ENCODE measurements at places on chromosomes 2 and 18.

DNA sequence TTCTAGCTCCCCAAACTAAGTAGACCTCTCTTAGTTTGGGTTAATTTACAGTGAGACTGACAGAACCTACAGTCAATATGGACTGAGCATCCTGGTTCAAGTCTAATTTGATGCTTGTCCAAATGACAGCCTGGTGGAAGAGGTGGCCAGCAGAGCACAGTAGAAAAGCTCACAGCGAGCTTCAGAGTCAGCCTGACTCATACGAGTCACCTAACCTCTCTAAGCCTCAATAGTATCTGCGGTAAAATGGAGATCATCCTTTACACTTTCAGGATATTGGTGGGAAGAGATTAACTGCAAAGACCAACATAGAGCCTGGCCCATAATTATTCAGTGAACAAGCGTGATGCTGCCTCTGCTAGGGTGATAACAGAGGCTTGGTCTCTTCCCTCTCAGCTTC is 54.5 kb downstream of the DOCK10 start:
- no peak for DNase-seq

DNA sequence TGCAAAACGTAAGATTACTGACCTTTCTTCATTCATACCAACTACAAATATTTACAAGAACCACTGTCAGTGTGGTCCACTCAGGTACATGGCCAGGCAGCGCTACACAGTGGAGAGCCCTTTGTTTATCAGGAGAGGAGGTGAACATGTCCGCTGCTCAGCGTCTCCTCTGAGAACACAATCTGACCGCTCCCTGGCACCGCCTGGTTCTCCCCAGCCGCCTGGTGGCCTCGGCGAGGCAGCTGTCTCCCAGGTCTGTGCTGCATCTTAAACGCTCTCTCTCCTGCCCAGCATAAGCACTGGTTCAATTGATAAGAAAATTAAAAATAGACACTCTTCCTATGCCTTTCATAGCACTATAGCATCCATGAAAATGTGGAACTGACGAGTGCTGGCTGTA is 146.8 kb upstream of the PXDN start:
- DNase-seq: no peak

DNA sequence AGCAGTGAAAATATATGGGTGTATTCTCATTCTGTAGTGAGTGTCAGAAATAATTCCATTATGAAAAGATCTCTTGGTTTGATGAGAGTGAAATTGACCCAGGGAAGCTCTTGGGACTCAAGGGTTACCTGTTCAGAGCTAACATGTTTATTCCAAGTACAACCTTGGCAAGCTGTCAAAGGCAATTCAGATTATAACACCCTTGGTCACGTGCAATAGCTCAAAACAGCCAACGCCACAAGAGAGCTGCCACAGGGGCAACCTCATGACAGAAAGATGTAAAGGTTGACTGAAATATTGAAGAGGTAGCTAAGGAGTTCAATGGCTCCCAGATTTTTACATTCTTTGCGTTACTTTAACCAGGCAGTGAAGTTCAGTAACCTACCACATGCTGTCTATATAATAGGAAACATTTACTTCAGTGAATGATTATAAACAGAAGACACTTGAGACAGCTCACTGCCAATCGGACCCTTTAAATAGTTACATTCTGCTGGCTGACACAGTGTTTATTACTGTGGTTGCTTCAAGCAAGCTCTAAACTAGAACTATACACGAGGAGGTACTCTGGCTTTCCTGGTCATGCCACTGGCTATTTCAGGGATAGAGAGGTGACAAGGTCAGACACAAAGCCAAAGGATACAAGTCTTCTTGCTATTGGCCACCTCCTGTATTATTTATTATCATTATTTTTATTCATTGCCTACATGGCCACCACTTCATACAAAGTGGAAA is 187.3 kb downstream of the PID1 start:
- no peak for DNase-seq

DNA sequence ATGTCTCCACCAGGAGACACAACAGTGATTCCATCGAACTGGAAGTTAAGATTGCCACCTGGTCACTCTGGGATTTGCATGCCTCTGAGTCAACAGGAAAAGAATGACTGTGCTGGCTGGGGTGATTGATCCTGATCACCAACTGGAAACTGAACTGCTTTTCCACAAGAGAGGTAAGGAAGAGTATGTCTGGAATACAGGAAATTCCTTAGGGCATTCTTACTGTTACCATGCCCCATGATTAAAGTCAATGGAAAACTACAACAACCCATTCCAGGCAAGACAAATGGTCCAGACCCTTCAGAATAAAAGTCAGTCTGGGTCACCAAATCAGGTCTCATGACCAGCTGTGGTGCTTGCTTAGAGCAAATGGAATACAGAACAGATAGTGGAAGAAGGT is 12.0 kb upstream of the DDX1 start:
- DNase-seq: no peak

GRCh38 chr2:118510807-118511206 is 336.6 kb downstream of the EN1 start:
- no peak for DNase-seq

GRCh38 chr2:64137996-64138395 is 6.2 kb downstream of the PELI1 start:
- DNase-seq: no peak

DNA sequence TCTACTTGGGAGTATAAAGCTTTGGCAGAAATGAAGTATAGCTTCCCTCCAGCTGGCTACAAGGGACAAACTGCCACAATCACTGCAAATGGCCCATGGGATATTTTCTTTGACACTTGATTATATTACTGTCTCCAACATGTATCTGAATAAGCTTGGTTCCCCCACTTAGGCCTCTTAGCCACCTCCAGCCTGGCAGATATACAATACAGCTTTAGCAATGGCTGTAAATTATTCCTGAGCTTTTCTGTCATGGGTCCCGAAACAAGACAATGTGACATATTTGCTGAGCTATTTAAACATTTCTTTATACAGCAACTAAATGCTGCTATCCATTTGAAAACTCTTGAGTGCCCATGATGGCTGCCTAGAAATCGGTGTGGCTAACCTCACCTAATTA is 406.2 kb downstream of the SUCLG1 start:
- DNase-seq: no peak

- DNase-seq: no peak
Measured at GRCh38 chr2:68911246-68911645, 40.0 kb upstream of the BMP10 start.

GRCh38 chr2:157839162-157839801 is 36.8 kb downstream of the ACVR1 start:
- peak; percentile 78 for DNase-seq

DNA sequence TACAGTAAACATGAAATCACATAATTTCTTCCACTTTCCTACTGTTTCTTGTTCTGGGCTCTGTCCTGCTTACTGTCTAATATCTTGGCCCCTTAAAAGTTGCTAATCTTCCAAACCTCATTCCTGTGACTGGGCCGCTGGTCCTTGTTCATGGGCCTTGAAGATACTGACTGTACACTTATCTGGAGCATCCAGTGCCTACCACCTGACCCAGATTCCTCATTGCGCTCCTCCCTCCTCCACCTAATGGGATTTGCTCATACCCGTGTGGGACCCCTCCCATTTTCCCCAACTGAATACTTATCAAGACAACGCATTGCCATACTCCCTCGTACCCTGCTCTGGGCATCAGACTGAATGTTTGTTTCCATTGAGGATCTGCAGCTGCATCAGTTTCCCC is 6.1 kb upstream of the IL37 start:
- no peak for DNase-seq

DNA sequence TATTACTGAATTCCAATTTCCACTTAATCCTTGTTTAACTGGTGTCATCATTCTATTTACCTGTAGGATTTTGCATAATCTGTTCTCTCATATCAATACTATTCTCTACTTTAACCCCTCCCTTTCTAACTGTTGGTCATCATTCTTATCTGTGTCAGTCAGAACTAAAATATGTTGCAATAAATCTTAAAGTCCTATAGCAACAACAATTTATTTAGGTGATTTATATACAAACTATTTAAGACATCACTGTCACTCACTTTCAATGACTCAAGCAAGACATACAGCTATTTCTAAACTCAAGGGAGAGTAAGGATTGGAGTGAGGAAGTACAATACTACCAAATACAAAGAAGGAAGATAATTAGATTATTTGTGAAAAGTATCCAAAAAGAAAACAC is 740.4 kb downstream of the DSC3 start:
- DNase-seq: no peak

DNA sequence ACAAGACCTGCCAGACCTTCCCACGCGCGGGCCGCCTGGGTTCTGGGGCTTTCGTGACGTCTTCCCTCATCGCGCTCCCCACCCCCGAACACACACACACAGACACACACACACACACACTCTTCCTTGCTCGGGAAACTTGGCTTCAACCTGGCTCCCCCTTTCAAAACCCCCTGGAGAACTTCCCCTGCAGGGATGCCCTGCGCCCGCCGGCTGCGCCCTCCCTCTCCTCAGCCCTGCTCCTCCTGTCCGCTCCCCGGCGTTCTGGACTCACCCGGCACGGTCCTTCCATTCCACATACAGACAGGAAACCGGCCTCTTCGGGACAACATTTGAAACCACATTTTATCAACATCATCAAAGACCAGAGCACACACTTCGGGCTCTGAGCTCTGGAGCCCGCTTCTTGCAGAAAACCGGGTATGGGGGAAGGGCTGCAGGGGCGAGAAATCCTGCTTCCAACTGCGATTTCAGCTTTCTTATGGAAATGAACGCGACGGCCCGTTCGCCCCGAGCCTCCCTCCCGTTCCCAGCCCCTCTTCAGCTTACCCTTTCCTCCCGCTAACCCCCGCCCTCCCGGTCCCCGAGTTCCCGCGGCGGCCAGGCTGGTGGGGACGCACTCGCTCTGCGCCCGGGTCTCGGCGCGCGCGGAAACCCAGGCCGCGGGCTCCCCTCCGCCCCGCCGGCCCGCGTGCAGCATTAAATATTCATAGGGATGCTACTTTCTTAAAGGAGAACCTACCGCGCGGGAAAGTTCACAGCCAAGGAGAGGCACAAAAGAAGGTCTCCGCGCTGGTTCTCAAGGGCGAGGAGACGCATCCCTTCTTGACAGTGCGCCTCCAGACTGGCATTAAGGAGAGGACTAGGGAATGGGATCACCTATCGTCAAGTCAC is 18.3 kb downstream of the POU3F3 start:
- DNase-seq: peak; percentile 71

DNA sequence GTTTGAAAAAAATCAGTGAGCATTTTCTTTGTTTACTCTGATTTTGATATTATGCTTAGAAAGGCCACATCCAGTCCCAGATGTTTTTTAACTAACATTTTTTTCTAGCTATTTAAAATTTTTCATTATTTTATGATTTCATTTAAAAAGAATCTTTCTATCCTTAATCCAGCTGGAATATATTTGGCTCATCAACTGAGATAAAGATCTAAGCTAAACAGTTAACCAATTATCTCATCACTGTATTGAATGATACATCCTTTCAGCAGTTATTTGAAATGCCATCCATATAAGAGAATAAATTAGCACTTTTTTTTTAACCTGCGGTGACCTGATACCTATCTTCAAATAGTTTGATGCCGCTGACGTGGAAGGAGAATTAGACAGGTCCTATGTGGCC is 245.5 kb upstream of the COPS8 start:
- DNase-seq: no peak

GRCh38 chr18:67599277-67599676 is 82.8 kb upstream of the DSEL start:
- no peak for DNase-seq

- no peak for DNase-seq
Measured at GRCh38 chr2:212528106-212528856, 10.3 kb downstream of the ERBB4 start.

DNA sequence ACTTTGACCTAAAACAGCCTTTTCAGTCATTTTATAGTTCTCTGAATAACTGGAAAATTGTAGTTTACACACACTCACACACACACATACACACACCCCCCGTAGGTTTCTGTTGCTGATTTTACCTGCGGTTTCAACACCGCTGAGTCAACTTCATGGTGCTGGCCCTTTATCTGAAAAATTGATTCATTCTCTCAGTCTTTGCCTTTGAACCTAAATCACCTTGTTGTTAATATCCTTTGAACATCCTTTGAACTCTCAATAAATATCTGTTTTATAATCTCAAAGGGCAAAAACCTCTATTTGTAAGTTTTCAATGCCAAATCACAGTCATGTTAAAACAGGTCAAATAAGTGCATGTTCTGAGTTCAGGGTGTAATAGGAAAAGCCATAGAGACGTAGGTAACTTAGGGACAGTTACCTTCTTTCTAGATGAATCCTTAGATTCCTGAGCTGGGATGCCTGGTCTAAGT is 109.0 kb upstream of the BZW1 start:
- DNase-seq: no peak

DNA sequence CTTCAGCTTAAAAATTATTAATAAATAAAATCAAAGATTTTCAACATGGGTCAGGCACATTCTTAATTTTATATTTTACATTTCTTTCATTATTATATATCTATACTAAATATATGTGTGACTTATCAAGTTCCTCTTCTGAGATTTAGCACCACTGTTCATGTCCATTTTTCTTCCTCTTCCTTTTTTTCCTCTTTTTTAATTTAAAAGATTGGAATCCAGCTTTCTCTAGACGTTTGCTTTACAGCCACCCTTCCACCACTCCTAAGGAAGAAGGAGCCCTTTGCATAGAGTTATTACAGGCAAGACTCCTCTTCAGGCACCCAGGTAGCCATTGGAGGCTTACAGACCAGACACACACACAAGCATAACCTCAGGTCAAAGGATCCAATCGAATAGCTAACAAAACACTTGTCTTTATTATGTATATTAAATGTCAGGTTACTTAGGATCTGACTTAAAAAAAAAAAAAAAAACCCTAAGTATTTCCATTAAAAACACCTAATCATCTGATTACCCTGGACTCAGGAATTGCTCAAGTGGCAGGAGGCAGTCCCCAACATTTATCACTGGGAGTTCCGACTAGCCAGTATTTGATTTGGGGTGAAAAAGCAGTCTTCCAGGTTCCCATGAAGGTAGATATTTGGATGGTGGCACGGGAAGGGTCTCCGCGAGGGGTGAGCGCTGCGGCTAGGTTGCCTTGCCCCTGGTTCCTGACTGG is 2.4 kb upstream of the ZEB2 start:
- no peak for DNase-seq

- DNase-seq: no peak
Measured at GRCh38 chr2:173271825-173272224, 82.8 kb upstream of the CDCA7 start.

DNA sequence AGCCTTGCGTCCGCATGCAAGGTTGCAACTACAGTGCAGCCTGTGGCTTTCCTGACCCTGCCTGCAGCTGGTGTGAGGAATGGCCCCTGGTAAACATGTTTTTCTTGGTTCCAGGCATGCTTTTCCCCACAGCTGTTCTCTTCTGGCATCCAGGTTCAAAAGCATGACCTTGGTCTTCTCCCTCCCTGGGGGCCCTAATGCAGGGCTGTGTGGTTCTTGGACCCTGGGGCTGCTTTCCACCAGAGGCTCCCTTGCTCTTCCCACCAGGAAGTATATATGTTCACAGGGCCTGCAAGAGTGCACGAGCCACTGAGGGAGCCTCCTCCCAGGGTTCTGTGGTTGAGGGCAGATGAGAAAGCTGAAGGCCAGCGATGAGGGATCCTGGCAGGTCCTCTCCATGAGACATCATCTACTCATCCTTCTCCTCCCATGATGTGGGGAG is 125.9 kb downstream of the BCL2L11 start:
- no peak for DNase-seq

Measured in ecto neural progenitor cell (in vitro differentiated cells).